NCI-H1930 (cell line): ENCODE measurements at places on chromosomes 12 and 14.
A peak's percentile ranks its signal among the peaks of the same experiment; 100 is the strongest.

GRCh38 chr12:26402648-26403047 is 207.3 kb downstream of the SSPN start:
- peak; percentile 13 for DNase-seq

GRCh38 chr14:67232066-67232465 is 9.2 kb upstream of the PALS1 start:
- no peak for DNase-seq

GRCh38 chr14:76424359-76424758 is 48.4 kb downstream of the ESRRB start:
- no peak for DNase-seq

DNA sequence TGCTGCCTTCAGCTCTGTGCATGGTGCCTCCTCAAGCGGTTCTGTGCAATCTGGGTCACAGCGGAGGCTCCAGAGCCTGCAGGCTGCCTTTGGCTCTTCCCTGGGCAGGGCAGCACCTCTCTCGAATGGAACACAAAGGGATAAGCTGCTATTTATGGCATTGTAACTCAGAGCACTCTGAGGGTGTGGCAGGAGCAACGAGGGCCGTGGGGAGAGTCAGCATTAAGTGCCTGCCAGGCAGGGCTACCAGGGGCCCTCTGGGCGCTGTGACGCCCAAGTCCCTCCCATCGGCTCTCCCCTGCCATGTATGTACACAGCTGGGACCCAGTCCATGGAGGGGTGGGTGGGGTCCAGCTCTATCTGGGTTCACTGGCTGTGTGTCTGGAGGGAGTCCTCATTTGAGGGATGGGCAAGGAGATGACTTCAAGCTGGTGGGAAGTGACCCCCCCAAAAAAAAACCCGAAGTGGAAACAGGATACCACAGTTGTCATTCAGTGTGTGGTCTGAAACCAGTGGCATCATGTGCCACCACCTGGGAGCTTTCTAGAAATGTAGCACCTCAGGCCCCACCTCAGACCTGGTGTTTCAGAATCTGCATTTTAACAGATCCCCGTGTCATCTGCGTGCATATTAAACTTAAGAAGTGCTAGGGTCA is 44.0 kb upstream of the OAS1 start:
- no peak for DNase-seq

GRCh38 chr12:114684098-114684869 is at the start of gene TBX3:
TSS of gene TBX3 (minus strand) at chr12:114684175. CDS start at chr12:114683200, 975 bp downstream.
- DNase-seq = peak; percentile 93

- DNase-seq = no peak
Observed at GRCh38 chr12:7128681-7129286, at the start of gene RBP5. TSS of gene RBP5 (minus strand) at chr12:7128889. CDS start at chr12:7128775, 114 bp downstream.

GRCh38 chr14:51053157-51053556 is 41.7 kb downstream of the TRIM9 start:
- DNase-seq = no peak

GRCh38 chr12:113684908-113685782 is 213.5 kb upstream of the LHX5 start:
- no peak for DNase-seq

DNA sequence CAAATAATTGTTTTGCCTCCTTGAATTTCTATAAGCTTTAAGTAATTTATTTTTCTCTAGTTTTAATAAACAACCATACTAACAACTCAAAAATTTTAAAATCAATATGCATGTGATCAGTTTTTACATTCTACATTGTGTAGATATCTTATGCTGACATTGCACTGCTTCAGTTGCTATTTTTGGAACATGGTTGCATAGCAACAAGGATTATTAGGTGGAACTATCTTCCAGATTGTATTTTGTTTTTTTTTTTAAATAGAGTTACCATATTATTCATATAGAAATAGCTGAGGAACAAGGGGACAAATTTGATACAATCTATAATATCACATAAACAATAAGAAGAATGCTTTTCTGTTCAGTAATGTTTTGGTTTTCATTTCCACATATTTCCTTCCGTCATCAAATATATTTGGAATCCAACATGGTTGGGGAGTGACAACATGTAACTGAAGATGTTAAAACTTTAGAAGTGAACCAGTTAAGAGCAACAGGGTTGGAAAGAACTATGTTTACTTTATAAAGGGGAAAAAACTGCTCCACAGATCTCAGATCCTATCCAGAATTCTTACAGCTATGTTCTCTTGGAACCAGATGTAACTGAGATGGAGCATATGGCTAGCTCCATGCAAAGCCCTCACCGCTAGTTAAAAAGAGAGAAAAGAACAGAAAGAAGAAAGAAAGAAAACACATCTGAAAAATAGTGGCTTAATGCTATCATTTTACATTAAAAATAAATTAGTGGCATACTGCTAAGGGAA is 235.5 kb downstream of the NELL2 start:
- no peak for DNase-seq

DNA sequence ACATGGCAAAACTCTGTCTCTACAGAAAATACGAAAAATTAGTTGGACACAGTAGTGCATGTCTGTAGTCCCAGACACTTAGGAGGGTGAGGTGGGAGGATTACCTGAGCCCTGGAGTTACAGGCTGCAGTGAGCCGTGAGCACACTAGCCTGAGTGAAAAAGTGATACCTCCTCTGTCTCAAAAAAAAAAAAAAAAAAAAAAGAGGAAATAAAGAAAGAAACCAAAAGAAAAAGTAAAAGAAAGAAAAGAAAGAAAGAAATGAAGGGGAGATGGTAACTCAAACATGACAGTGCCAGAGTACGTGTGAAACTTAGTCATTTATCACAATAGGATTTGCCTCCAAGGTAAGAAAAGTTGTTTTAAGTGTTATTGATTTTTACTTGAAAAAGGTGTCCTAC is 407.0 kb upstream of the MGAT4C start:
- DNase-seq = no peak

- DNase-seq = no peak
Observed at GRCh38 chr14:75539561-75540478, 17.6 kb downstream of the BATF start.

DNA sequence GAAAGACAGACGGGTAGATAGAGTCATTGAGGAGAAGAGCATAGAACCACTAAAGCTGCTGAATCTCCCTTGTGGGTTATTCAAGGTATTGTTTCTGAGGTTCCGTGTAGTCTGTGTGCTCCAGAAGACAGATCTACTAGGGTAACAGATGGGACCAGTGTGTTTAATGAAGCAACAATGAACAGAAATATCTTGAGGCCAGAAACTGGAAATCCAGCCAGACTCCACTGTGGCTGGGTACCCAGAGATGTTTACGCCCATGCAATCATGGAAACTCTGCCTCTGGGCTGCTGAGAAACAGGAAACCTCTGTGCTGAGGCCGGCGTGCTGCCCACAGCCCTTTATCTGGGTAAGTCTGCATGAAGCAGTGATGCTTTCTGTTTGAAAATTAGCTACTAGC is 8.3 kb downstream of the PROX2 start:
- no peak for DNase-seq
